ENCODE measurements at places on chromosomes 2 and 18.

DNA sequence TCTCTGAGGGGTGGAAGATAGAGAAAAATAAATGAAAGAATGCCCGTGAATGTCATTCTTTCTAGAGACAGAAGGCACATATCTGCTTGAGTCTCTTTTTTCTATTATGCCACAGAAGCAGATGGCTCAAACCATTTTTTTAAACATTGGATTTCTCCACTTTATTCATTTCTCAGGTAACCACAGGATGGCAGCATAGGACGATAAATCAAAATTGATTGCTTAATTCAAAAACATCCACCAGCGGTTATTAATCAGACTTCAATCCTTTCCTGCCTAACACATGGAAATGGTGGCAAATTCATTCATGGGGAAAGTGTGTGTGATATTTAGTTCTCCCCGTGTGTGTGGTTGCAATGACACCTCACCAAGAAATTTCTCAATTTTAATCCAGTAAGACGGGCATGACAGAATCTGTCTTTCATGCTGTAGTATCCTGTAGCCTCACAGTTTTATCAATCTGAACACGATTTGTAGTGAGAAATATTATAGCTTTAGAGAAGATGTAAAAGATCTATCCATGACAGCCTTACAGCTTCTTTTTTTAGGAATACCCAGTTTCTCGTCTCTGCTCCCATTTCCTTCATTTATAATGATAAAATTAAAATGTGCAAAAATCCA is 72.2 kb downstream of the DSC3 start:
- peak; percentile 0 for DNase-seq

DNA sequence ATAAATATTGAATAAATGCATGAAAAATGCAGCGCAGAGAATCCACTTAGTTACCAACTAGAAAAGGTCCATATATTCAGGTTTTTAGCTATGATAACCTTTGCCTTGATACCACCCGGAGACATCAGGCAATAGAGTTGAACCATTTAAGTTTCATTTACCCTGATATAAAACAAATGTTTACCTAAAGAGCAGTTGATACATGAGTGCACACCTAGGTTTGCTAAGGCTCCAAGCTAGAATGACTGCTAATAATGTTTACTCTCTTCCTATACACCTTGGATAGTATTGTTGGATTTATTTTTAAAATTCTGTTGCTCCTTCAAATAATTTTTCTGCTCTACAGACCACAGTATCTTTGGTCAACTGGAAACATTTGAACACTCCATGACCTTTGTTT is 1463.6 kb downstream of the LRP1B start:
- no peak for DNase-seq

- DNase-seq = peak; percentile 89
These were observed 42.6 kb upstream of the ROCK2 start for GRCh38 chr2:11387100-11387390.

GRCh38 chr18:60099709-60100108 is 199.9 kb downstream of the PMAIP1 start:
- no peak for DNase-seq
